ENCODE measurements at places on chromosomes 1 and 21.
A peak's percentile ranks its signal among the peaks of the same experiment; 100 is the strongest.

- no peak for DNase-seq
Measured at GRCh38 chr1:225724251-225724650, 53.4 kb upstream of the SRP9 start.

GRCh38 chr1:27601321-27601770 lies 2.6 kb downstream of the AHDC1 start:
- no peak for DNase-seq

DNA sequence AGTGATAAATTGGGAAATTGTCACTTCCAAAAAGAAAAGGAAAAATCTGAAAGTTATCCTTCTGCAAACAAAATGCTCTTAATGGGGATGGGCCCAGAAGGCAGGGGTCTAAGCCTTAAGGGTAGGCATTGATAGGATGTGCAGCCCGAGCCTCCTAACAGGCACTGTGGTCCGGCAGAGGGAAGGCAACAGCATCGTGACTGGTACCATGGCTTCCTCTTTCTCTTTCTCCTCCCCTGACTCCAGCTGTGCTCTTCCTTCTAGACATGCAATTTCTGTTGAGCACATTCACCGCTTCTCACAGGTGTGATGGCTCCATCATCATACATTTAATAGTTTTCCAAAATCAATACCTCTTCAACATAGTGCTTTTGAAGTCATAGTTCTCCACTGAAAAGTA lies 91.5 kb downstream of the SELENOF start:
- peak; percentile 58 for DNase-seq

GRCh38 chr1:51605961-51606723 lies 10.8 kb upstream of the OSBPL9 start:
- DNase-seq = peak; percentile 57

GRCh38 chr1:106027871-106028270 lies 1028.6 kb upstream of the PRMT6 start:
- DNase-seq = no peak

DNA sequence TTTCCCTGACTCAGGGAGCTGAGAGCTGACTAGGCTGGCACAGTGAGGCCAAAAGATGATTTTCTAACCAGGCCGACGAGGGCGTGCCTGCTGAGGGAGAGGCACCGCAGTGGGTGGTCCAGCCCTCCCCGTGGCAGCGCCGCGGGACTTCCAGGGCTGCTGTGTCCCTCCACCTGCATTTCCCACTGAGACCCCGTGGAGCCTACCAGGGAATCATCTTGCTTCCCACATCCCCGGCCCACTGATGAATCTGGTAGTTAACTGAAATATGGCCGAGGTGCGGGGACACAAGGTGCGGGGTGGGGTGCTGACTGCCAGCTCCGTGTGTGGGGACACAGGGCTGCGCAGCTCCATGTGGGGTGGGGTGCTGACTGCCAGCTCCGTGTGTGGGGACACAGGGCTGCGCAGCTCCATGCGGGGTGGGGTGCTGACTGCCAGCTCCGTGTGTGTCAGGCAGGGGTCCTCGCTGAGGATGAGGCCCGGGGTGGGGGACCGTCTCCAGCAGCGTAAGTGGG lies 10.4 kb downstream of the WRAP73 start:
- no peak for DNase-seq

DNA sequence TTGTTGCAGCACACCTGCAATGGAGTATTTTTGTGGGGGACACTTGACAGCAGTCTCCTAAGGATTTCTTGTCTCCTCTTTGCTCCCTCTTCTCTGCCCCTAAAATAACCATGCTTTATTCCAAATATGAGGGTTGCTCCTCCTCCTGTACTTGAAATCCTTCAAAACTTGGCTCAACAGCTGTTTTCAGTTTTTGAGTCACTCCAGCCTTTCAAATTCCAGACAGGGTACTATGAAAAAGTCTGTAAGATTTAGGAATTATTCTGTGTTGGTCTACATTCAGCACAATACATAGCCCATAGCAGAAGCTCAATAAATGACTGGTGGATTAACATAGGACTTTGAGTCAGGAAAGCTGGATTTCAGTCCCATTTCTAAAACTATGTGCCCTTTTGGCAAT lies 5.5 kb downstream of the AP4B1 start:
- no peak for DNase-seq

- no peak for DNase-seq
Measured at GRCh38 chr1:156859523-156860112, 701 bp upstream of the INSRR start.

DNA sequence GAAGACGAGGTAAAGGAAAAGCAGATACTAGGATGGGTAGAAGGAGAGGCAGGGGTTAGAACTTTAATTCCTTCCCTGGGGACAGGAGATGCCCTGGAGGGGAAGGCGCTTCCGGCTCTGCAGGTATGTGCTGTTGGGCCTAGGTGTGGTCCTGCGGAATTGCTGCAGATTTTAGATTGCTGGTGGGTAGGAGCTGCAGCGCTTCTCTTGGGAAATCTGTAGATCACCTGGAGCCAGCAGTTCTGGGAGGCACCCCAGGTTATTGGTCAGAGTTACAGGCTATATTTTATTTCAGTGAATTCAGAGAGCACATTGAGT lies 1.1 kb downstream of the MGST3 start:
- no peak for DNase-seq

GRCh38 chr1:19406680-19407079 lies 78.7 kb downstream of the CAPZB start:
- no peak for DNase-seq

DNA sequence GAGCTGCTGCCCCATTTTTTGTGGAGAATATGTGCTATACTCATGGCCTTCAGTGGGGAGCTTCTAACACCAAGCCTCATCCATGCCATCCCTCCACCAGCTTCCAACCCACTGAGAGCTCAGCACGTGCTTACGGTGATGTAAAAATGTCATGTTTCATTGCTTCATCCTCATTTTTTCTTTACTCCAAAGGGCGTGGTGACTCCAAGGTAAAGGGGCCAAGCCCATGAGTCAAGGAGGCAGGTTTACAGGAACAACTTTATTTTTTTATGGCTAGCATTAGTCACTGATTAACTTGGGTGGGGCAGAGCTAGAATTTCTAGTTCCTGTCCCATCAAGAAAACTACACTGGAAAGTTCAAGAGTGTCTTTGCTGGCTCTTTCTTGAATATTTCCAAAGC lies at the start of gene C1orf226:
TSS of gene C1orf226 (plus strand) at position 346 of the 400 bp plus-strand sequence. CDS start 174 bp downstream, outside the sequence.
- no peak for DNase-seq

DNA sequence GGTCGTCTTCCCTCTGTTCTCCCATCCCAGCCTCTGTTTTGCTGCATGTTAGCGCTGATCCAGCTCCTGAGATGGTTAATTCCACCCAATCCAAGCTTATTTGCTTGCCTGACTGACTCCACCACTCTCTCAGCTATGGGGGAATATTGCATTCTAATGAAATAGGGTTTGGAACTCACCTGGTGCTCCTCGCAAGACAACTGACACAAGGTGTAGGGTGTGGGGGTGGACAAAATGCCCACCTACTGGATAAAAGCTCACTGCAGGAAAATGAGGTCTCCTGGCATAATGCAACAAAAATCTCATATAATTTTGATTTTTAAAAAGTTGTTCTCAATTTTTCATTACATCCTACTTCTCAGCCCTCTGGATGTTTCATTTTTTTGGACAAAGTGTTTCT lies 259.0 kb downstream of the ZNF648 start:
- DNase-seq = no peak

- peak; percentile 18 for DNase-seq
Measured at GRCh38 chr1:185058110-185058509, 12.8 kb downstream of the RNF2 start.

- DNase-seq = no peak
Measured at GRCh38 chr1:244104309-244105060, 53.4 kb downstream of the ZBTB18 start.

GRCh38 chr21:25254491-25255174 lies 352.6 kb downstream of the MRPL39 start:
- DNase-seq = no peak

GRCh38 chr1:156114919-156115513 lies 505 bp downstream of the LMNA start:
- no peak for DNase-seq

DNA sequence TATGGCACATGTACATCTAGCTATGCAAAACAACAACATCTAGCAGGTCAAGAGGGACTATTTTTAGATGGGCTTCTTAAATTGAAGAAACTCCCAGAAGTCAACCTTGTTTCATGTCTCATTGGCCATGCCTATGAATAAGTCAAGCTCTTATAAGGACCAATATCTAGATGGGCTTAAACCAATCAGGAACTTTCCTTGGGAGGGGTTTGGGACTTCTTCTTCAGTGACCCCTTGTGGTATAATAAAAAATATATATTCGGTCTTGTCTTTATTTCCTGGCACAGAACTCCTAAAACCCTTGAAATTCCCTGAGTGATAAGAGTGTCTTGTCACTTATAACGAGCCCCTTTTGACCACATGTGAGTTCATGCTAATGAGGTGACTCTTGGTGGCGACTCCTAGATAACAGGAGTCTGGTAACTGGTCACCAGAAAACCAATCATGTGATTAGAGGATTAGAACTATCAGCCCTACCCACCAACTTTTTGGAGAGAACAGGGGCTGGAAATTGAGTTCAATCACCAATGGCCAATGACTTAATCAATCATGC lies 218.3 kb downstream of the HHIPL2 start:
- DNase-seq = no peak

- DNase-seq = no peak
Measured at GRCh38 chr1:192940658-192941057, 118.5 kb downstream of the UCHL5 start.

DNA sequence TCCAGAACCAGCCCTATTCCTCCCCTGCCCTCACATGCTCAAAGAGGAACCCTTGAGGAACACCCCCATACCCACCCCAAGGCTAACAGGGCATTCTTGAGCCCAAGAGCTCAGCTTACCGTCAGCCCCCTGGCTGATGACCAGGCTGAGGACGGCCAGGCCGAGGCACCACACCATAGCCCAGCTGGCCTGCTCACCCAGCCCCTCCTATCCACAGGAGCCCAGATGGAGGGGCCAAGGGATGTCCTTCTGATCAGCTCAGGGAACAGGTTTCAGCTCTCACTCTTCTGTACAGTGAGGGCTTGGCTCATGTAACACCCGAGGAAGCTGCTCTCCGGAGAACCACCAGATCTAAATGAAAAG lies 2.2 kb downstream of the IGSF9 start:
- no peak for DNase-seq

- no peak for DNase-seq
Measured at GRCh38 chr1:55854911-55855310, 639.7 kb upstream of the USP24 start.

GRCh38 chr1:101723415-101723814 lies 273.3 kb downstream of the OLFM3 start:
- no peak for DNase-seq

GRCh38 chr1:194078765-194079164 lies 892.4 kb upstream of the B3GALT2 start:
- no peak for DNase-seq

DNA sequence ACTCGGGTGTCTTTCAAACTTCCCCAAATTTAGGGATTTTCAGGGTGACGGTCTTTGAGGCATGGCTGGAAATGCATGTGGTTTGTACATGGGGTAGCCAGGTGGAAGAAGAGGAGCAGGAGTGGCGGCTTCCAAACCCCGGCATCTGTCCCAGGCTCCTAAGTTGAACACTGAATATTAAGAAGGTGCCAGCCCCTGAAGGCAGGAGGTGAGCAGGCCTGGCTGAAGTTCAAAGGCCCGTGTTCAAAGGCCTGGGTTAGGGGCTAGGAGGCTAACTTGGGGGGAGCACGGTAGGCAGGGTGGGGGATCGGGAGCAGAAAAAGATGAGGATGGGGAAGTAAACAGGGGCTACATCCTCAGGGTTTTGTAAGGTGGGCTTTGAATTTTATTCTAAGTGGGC lies 42.8 kb downstream of the ELK4 start:
- DNase-seq = no peak

- no peak for DNase-seq
Measured at GRCh38 chr1:96473791-96474434, 247.7 kb upstream of the PTBP2 start.

DNA sequence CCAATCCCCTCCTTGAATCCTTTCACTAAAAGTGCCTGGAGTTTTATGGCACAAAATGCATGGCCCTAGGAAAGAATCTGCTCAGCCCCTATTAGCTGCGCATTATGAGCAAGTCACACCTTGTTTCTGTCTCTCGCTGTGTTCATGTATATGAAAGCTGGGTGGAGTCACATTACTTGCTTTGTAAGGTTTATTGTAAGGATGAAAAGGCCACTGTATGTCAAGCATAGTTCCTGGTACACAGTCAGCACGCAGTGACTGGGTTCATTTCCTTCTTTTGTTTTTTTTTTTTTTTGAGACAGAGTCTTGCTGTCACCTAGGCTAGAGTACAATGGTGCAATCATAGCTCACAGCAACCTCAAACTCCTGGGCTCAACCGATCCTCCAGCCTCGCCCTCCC lies 6.7 kb upstream of the SLC9A1 start:
- no peak for DNase-seq

DNA sequence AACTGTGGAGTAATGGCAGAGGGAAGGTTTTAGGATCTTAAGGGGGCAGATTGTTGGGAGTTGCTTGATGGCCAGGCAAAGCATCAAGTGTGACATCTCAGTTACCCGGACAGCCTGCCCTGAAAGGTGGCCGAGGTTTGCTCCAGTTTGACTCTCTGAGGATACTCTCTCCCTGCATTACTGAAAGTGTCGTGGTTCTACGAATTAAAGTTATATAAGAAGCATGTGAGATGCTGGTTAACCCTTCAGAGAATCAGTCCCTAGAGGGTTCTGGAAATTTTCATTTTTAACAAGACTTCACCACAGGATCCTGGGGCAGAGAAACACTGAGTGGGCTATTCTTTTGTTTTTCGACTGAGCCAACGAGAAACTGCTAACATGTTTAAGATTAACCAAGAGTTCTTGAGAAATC lies 689 bp upstream of the ZNF644 start:
- no peak for DNase-seq

GRCh38 chr1:246793356-246793896 lies 69.2 kb downstream of the SCCPDH start:
- DNase-seq = no peak

DNA sequence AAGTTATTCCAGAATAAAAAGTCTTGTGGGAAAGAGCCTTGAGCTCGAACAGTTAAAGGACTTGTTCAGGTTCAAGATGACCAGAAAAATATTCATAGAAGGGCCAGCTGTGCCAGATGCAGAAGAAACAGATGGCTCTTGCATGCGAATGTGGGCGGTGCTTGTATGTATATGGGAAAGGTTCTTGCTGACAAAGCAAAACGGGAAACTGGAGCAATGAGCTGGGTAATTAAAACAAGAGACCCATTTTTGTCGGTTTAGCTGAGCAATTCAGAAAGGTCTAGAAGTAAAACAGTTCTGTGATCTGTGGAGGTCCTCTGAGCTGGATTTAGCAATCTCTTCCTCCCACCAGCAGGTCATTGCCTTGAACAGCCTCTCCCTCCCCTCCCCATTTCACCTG lies 107.2 kb upstream of the MARK1 start:
- DNase-seq = no peak

DNA sequence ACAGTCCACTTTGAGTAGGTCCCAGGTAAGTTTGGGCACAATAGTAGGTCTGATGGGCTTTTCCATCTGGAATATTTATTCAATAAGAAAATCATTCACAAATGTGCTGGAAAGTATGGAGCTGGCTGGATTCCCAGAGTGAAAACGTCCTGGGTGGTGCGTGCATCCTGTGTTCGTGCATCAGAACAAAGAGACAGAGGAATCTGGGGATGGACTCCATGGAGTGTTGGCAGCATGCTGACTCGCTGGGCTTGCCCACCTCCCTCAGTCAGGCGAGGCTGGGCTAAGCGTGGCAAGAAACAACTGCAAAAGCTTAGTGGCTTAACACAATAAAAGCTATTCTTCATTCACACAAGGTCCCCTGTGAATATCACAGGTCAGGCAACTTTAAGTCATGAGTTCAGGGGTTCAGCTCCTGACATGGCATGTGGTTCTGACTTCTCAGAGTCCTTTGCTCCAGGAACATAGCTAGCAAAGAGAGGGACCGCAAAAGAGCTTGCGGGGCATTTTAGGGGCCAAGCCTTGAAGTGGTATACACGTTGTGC lies 151.6 kb upstream of the ZNF644 start:
- DNase-seq = no peak

Data from Kasumi-1 (cell line).